Urothelium cell line (cell line): ENCODE measurements at places on chromosomes 3 and 15.
A peak's percentile ranks its signal among the peaks of the same experiment; 100 is the strongest.

DNA sequence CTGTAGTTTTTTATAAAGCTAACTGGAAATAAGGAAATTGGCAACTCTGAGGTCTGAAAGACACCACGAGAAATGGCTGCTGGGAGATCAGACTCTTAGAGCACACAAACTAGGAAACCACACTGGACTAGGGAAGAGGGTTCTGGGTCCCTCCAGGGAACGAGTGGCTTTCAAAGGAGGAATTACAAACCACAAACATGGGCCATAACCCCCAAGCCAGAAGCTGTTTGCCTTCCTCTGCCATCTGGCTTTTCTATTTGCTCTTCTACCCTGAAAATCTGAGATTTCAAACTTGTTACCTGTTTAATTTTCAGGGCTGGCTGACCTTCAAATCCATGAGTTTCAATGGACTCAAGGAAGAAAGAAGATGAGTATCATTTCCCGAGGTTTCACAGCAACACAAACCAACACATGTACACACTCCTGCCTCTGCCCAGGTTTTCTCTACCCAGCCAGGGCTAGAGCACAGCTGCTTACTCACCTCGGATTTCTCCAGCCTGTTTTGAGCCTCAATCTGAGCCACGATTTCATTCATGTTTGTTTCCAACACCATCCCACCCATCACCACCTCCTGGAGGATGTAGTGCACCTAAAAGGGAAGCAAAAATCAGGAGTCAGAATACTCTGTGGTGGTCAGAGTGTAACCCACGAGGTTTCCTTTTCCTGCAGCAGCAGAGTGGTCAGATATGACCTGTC lies 22.6 kb upstream of the ANPEP start:
- DNase-seq: no peak

- peak; percentile 54 for DNase-seq
These were observed 1.4 kb downstream of the GJD2 start for GRCh38 chr15:34753236-34753894.

DNA sequence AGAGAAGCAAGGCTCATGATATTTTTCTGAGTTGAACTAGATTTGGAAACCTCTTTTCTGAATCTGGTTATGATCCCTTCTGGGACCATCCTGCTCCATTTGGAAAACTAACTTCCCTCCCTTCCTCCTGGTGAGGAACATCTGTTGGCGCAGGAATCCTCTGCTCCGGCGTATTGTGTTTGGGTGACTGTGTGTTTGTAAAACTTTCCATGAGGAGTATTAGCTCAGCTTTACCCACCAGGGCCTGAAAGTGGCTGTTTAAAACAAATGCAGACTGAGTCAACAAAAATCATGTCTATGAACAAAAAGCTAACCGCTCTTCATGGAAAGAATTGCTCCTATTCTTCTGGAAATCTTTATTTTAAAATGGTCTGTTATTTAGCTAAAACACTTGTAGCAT lies 17.7 kb downstream of the STARD9 start:
- DNase-seq: no peak

DNA sequence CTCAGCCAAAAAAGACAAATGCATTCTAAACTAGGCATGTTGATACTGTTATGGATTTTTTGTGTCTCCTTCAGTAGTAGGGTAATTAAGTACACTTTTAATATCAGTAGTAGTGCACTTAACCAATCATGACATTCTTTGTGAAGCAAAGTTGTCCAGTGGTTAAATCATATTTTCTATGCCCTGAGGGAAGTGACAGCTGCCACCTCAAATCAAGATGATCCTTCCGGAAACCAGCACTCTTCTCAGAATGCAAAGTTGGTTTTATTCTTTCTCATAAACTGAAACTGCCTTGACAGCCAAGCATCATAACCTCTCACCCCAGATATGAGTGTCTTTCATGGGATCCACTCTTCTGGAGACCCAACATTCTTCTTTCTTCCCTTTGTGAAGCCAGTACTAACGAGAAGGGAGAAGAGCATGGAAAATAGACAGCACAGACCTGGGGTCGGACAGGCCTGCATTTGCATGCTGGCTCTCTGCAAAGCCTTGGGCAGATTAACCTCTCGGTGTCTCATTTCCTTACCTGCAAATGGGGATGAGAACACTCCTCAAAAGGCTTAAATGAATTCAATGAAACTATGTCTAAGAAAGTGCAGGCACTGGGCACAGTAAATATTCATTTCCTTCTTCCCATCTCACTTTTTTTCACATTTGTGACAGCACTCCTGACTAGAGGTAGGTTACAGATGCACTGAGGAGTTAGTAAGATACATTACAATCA lies 13.2 kb downstream of the AAGAB start:
- no peak for DNase-seq

- DNase-seq: no peak
These were observed 40.4 kb upstream of the SLC41A3 start for GRCh38 chr3:126124148-126124868.

DNA sequence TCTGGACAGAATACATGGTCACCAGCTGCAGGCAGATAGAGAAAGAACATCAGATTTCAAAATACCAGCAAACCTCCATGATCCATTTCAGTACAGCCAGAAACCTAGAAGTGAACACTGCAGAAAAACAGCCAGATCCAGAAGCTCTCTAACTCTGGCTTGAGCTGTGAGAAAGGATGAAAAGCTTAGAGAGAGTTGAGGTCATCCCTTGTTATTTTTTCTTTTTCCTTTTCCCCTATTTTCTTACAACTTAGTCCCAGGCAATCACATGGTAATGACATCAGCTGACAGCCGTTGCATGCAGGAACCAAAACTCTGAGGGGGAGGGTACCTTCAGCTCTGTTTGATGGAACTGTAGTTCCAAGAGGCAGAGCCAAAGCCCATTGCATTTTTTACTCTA lies 113.2 kb downstream of the TCF12 start:
- no peak for DNase-seq

GRCh38 chr3:178771511-178771910 lies 235.3 kb downstream of the KCNMB2 start:
- no peak for DNase-seq

DNA sequence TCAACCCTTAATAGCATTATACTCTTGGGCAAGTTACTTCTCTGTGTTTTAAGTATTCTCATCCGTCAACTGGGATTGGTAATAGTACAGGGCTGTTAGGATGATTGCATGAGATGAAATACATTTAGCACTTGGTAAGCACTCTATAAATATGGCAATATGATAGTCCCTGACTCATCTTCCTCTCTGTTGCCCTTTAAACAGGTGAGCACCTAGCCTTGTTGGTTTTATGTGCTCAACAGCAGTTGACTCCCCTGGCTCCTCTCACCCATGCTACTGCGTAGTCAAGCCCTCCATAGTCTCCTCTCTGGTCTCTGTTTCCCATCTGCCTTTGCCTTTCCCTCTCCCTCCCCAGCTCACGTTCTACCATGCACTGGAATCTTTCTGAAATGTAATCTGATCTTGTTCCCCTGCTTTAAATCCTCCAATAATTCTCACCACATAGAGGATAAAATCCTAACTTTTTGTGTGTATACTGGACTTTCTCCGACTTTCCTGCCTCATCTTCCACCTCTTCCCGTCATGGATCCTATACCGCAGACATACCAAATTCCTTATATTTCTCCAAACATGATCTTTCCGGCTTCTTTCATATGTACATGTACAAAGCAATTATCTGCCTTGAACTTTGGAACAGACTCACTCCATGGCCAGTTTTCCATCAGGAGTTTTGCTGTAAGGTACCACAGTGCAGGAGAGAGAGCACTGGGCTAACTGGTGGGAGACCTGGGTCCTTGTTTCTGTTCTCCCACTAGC lies 42.3 kb downstream of the FSD2 start:
- DNase-seq: no peak

- no peak for DNase-seq
These were observed 11.3 kb upstream of the OXSR1 start for GRCh38 chr3:38154033-38154494.

GRCh38 chr15:31504462-31504839 lies 177.8 kb downstream of the KLF13 start:
- DNase-seq: peak; percentile 76

DNA sequence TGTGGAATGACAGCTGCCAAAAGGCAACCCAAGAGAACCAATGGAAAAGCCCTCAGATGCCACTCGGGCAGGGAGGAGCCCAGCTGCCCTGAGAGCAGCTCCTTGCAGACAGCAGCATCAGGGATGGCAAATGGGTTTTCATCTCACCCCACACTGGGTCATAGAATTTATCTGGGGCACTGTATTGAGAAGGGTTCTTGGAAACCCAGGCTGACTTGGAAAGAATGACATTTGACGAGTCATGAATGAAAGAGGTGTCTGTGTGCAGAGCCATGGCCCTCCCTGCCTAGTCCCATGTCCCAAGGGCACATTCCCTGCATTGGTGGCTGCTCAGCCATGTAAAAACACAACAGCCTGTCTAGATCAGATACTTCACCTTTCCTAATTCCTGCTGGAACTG lies 157.9 kb upstream of the BHLHE40 start:
- no peak for DNase-seq

DNA sequence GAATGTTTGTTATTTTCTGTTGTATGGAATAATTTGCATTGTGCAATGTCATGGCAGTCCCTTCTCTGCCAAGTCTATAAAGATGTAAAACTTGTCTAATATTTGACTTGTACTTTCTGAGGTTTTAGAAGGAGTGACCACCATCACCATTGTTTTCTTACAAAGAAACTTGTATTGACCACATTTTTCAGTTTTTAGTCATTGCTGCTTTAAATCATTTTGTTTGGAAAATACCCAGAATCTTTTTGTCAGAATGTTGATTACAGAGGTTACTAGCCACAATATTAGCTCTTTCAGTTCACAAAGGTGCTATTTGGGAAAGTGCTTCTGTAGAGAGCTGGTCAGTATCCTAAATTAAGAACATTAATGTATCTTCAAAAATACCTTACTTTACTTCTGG lies 532.4 kb upstream of the GBE1 start:
- DNase-seq: no peak

- no peak for DNase-seq
These were observed 2.6 kb downstream of the CYP19A1 start for GRCh38 chr15:51335538-51336410.
